ENCODE measurements at places on chromosomes 3 and 15.

DNA sequence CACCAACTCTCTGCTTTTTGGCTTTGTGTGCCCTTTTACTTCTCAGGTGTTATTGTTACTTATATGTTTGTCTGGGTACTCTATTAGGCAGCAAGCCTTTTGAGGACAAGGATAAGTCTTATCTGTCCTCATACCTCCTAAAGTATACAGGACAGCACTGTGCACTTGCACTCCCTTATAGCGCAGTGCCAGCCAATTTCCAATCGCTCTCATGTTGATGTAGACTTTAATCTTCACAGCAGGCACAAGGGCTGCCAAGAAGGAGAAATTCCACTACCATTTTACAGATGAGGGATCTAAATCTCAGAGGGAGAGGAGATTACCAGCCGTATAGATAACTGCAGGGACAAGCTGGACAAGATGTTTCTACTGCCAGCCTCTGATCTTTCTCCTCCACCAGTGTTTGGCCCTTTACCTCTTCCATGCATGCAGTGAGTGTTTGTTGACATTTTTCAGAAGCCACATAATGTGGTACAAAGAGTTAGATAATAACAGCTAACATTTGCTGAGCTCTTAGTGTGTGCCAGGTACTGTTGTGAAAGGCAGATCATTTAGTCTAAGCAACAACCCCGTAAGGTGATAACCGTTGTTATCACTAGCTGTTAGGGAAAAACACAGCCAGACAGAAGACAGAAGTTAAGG is 30.1 kb downstream of the SST start:
- DNase-seq: no peak

DNA sequence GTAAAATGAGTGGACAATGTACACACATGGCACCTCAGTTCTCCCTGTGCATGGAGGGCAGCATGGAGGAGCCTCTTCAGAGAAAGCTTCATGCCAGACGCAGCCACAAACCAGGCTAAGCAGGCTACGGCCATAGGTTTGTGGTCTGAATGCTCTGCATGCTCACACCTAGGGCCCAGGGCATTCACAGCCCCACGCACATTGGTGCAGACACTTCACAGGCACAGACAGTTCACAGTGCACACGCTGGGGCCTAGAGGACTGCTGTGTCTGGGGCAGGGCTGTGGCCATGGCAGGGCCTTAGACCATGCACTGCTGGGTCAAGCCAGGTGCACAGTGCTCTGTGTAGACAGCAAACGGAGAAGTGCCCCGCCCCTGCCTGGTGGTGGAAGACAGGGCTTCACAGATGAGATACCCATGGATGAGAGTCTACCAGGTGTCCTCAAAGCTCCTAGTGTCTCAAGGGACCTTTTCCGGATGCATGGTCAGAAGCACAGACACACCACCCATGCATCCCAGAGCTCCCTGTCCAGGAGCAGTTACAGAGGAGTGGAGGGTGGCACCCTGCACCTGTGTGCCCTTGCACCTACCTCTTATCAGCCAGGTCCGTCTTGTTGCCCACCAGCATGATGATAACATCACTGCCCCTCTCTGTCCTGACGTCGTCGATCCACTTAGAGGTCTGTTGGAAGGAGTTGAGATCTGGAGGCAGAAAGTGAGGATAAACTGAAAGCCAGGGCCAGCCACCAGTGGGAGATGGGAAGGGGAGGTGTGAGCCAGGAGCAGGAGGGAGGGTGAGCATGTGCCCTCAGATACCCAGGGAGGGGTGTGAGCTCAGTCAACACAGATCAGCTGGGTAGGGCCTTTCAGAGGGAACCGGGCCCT is 33.5 kb downstream of the SRPRB start:
- no peak for DNase-seq

DNA sequence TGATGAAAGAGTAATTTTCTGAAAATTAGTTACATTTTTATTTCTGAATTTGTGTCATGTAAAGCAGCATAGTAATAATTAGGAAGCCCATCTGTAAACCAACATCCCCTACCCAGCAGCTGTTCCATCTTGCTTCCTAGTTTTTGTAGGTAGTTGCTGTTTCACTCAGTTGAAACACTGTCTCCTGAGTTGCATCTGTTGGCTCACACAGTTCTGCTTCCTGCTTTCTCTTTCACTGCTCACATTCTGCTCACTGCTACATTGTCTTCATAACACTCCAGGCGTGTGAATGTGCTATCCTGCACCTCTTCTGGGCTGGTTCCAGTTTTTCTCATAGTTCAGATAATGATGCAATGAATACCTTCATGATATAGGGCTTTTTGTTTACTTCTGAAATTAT is 123.4 kb downstream of the EPHB1 start:
- no peak for DNase-seq

DNA sequence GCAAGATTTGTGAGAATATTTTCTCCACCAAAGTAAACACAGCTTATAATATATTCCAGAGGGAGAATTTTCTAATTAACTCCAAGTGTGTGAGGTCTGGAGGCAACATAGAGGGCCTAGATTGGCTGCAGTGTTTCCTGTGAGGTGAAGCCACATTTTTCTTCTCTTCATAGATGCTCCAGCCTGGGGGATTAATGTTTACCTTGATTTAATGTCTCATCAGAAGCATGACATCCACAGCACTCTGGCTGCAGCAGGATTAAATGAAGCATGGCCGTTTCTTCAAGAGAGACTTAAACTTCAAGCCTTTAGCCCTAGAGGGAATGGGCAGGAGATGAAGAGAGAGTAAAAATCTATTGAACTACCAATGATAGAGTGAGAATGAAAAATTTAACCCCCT is 137.9 kb upstream of the ZBTB20 start:
- no peak for DNase-seq

- no peak for DNase-seq
Observed at GRCh38 chr3:55775366-55776154, 288.5 kb upstream of the WNT5A start.

DNA sequence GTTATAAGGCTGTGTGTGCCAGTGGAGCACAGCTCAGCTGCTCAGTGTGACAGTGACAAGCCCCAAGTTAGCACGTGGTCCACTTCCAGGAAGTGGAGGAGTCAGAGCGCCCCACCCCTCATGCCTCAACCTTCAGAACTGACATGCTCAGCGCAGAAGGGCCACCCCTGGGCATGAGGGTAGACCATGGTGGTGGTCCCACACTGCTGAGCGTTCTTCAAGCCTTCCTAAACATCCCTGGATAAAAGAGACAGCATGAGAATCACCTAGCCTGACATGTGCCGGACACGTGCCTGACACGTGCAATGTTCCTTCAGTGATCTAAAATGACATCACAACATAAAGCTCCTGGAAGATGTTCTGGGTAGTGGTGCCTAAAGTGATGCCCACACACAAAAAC is 16.8 kb downstream of the ATP10A start:
- DNase-seq: peak; percentile 55

GRCh38 chr3:39327053-39327745 is 2.3 kb upstream of the CCR8 start:
- no peak for DNase-seq

DNA sequence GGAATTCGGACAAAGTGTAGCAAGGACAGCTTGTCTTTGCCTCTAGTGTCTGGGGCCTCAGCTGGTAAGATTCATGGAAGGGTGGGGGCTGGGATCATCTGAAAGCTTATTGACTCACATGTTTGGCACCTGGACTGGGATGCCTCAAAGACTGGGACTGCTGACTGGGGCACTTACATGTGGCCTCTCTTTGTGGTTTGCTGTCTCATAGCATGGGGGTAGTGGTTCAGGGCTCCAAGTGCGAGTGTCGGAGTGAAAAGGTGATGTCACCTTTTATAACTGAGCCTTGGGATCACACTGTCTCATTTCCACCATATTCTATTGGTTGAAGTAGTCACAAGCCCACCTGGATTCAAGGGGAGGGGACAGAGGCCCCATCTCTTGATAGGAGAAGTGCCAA is 6.8 kb downstream of the MFSD1 start:
- DNase-seq: no peak

DNA sequence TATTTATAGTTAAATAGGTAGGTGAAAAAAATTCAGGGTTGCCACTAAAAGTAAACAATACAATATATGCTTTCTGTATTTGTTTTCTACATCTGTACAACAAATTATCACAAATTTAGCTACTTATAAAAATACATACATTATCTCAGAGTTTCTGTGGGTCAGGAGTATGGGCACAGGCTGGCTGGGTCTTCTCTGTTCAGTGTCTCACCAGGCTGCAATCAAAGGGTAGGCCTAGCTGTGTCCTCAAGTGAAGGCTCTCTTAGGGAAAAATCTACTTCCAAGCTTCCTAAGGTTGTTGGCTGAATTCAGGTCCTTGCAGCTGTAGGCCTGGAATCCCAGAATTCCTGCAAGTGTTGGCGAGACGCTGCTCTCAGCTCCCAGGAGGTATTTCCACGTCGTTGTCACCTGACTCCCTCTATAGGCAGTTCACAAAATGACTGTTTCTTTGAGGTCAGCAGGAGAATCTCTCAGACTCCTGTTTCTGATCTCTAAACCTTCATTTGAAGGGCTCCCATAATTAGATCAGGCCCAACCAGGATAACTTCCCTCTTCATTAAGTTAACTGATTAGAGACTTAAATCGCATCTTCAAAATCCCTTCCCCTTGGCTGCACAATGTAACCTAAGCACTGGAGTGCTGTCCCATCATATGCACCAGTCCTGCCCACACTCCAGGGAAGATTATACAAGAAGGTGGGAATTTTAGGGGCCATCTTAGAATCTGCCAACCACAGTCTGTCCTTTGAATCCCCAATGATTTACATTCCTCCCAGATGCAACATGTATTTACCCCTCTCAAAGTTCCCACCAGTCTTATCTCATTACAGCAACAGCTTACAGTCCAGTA is 296.6 kb downstream of the SUCLG2 start:
- DNase-seq: no peak

- no peak for DNase-seq
Observed at GRCh38 chr3:21585216-21585740, 165.7 kb downstream of the ZNF385D start.

- DNase-seq: no peak
Observed at GRCh38 chr3:41519746-41520145, 320.4 kb downstream of the CTNNB1 start.

- no peak for DNase-seq
Observed at GRCh38 chr15:88568589-88568988, 22.1 kb upstream of the DET1 start.

- DNase-seq: no peak
Observed at GRCh38 chr15:51424780-51425179, 83.3 kb downstream of the GLDN start.

- DNase-seq: no peak
Observed at GRCh38 chr15:51793521-51794305, 35.7 kb upstream of the TMOD3 start.

DNA sequence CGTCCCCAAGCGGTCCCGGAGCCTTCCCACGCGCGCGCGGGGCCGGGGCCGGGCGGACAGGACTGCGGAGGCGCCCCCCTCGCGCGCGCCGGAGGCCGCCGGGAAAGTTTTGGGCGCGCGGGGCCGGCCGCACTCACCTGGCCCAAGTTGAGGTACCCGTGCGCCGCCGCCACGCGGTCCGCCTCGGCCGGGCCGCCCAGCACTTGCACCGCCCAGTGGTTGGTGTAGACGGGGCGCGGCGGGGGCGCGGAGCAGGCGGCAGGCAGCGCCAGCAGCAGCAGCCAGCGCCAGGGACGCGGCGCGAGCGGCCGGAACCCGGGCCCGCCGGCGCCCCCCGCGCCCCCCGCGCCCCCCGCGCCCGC is 289 bp downstream of the PCSK6 start:
- no peak for DNase-seq

DNA sequence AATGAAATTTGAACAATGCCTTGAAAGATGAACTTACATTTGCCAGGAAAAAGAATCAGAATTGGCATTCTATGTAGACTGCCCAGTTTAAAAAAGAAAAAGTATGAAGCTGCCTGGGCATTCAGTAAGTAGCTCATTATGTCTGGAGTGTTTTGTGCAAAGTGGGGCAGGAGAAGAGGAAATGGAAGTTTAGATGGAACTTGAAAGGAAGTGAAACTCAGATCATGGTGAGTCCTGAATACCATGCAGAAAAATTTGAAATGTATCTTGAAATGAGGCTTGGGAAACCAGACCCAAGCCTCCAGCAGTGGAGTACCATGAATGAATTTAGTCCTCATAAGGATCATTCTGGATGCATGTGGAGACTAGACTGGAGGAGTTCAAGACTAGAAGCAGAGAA is 4.8 kb upstream of the MORC1 start:
- no peak for DNase-seq

GRCh38 chr3:188667926-188668325 is 503.8 kb upstream of the TPRG1 start:
- no peak for DNase-seq

GRCh38 chr3:119184796-119185570 is 11.6 kb downstream of the UPK1B start:
- no peak for DNase-seq

- no peak for DNase-seq
Observed at GRCh38 chr3:143241481-143241951, 121.9 kb downstream of the CHST2 start.

DNA sequence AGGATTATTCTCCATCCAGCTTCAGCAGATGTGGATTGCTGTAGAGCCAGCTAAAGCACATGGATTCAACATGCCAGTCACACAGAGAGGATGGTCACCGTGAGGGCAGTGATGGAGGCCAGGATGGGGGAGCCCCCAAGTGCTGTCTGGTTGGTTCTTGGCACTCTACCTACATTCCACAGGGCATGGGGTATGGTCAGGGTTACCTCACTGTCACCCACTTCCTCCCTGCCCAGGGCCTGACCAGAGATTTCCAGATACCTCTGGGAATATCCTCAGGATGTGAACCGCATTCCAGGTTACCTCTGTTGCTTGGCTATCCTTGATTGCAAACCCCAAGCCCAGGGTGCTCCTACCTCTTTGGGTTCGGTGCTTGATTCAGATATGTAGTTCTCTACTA is 147.3 kb upstream of the TRIM42 start:
- DNase-seq: no peak

- DNase-seq: no peak
Observed at GRCh38 chr3:13824521-13825310, 55.2 kb downstream of the WNT7A start.

DNA sequence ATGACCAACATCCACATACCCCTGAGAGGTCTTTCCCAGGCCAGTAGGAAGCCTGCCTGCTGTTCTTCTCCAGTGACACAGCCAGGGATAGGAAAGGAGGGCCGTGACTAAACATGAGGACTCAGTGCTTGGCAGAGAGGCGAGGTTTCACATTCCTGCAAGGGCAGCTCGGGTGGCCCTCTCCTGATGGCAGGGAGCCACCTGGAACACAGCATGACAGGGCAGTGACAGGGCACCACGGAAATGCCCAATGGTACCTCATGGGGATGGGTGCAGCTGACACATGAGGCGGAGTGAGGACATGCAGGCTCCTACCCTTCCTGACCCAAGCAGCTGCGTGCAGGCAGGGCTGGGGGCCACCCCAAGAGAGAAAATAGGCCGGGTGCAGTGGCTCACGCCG is 7.4 kb upstream of the TGM5 start:
- DNase-seq: no peak
